Stimulated activated naive CD8-positive, alpha-beta T cell treated with anti-CD3 and anti-CD28 coated beads, Interleukin-15, Interleukin-2, amounts not matched to agents 100 U/mL and 50 U/mL, for 24 hours (primary cell): ENCODE measurements at places on chromosomes 6 and 20.

GRCh38 chr6:40395698-40396076, 191.5 kb downstream of the LRFN2 start:
- DNase-seq = no peak

DNA sequence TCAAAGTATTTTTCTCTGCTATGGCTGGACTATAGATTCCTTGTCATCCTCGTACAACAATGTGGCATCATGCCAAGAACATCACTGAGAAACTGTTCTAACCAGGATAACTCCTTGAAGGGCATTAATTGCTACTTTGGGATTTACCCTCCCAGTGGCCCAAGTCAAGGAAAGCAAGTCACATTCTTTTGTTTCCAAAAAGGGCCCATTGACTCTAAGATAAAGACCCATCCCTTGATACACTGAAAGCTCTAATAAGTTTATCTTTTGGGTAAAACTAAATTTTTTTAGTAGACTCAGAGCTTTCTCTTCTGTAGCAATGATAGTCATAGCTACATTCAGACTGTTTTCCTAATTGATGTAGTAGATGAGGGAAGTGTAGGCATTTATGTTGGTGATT, at the start of gene OR2J3:
Gene OR2J3, plus strand, starts transcription at position 301 of the 400 bp plus-strand sequence. CDS start 3,833 bp downstream, outside the sequence.
- DNase-seq = no peak

DNA sequence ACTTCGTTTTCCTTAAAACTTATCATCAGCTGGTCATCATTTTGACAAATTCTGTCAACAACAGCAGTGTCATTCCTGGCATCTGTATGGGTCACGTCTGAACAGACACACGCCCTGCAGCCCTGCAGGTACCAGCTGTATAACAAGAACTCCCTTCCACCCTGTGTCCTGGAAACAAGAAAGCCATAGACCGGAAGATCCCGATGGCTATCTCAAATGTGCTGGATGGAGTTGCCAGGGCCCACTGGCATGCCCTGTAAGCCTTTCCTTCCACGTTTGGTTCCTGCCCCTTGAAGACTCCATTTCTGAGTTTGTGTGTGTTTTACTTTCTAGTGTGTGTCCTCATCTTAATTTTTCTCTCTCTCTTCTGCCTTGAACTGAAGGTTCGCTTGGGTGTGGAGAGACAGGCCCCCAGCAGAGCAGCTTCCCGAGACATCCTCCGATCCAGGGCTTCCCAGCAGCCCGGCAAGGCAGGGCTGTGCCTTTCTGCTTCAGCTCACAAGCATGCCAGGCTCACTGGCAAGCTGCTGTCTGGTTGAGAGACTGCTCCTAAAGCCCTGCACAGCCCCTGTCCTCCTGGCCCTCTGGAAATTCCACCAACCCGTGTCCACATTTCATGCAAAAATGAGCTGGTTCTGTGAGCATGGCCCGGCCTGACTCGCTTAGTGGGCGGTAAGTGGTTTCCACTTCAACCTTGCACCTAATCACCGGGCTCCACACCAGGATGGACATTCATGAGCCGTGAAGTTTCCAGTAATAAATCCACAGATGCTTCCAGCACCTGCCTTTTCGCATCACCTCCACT, 8.7 kb downstream of the GFRA4 start:
- no peak for DNase-seq

DNA sequence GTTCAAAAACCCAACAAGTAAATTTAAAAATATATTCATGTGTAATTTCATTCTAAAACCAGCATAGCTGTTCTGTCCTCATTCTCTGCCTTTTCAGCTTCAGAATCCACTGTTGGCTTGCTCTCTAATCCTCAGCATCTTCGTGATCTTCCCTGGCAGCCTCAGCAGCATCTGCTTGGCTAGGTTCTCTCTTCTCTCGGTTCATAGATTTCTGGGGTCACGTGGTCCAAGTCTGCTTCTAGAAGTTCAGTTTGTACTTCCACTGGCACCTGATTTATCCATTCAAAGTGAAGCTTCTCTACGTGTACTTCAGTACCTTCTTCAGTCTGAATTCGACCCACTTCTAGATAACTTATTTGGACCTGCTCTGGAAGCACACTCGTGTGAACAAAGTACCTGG, 245.7 kb downstream of the EPM2A start:
- no peak for DNase-seq

DNA sequence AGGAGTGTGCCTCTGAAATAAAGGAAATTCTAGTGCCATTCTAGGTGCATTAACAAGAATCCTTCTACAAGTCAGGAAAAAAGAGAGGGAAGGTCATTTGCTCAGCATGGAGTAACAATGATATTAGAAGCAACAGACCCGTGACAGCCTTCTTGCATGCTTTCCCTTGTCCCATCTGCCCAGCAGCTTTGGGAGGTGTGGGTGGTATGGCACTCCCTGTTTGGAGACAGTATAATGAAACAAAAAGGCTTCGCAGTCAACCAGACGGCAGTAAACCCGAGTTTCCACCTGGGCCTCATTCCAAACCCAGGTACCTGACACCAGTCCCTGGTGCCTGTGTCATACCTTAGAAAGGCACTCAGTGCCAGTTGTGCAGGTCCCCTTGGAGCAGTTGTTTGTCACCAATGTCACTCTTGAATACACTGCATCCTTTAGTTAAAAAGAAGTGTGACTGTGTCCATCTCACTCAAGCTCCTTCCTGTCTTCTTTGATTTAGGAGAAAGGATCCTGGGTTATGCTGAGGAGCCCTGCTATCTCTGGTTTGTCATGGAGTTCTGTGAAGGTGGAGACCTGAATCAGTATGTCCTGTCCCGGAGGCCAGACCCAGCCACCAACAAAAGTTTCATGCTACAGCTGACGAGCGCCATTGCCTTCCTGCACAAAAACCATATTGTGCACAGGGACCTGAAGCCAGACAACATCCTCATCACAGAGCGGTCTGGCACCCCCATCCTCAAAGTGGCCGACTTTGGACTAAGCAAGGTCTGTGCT, 14.7 kb downstream of the STK35 start:
- no peak for DNase-seq

DNA sequence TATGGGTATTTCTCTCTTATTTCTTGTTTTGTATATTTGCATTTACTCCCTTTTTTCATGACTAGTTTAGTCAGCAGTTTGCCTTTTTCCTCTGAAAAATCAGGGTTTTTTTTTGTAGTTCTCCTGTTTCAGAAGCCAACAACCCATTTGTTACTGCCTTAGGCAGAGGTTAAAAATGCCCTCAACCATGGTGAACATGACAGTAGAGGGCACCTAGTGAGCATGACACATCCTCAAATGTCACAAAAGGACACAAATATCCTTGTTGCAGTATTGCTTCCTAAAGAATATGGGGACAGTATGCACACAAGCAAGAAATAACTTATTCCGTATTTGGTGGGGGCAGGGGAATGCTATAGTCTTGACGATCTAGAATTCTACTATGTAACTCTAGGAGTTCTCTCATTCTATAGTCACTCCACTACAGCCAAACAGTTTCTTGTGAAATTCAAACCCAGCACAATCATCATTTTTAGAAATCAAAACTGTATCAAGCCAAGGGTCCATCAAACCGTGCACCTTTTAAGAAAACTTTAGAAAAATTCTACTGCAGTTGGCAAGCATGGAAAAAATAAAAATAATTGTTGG, 47.0 kb downstream of the GOPC start:
- DNase-seq = no peak

DNA sequence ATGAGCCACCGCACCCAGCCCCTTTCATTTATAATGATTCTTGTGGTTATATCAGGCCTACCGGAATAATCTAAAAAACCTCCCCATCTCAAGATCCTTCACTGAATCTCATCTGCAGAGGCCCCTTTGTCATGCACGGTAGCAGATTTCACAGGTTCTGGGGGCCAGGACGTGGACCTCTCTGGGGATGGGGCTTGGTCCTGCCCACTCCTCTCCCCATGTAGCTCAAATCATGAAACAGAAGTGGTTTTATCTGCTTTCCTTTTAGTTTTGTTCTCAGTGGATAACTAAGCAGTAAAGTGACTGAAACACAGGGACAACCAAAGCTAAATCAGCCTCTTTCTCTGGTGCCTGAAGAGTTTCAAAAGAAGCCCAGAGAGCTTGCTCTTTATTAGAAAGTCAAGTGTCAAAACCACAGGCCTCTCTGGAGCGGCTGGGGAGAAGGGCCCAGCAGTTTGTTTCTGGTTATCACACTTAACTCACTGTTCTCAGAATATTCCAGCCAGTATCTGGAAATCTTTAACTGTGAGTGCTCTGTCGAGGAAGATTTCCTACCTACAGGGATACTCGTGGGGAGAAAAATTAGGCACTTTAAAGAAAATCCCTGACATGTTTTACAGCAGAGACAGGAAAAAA, 60.6 kb upstream of the FAM184A start:
- DNase-seq = no peak

GRCh38 chr6:57822896-57823358, 505.5 kb downstream of the PRIM2 start:
- DNase-seq = no peak

- peak; percentile 28 for DNase-seq
Measured at GRCh38 chr20:62668441-62669027, 26.2 kb downstream of the SLCO4A1 start.

- DNase-seq = no peak
Measured at GRCh38 chr6:156985309-156985708, 208.1 kb downstream of the ARID1B start.

- no peak for DNase-seq
Measured at GRCh38 chr6:125273965-125274364, 27.8 kb downstream of the HDDC2 start.

GRCh38 chr20:47586649-47587294, 85.1 kb downstream of the NCOA3 start:
- DNase-seq = no peak

GRCh38 chr20:17825252-17825959, 125.6 kb downstream of the BANF2 start:
- DNase-seq = no peak

- DNase-seq = no peak
Measured at GRCh38 chr6:30775104-30775503, 30.8 kb upstream of the IER3 start.

DNA sequence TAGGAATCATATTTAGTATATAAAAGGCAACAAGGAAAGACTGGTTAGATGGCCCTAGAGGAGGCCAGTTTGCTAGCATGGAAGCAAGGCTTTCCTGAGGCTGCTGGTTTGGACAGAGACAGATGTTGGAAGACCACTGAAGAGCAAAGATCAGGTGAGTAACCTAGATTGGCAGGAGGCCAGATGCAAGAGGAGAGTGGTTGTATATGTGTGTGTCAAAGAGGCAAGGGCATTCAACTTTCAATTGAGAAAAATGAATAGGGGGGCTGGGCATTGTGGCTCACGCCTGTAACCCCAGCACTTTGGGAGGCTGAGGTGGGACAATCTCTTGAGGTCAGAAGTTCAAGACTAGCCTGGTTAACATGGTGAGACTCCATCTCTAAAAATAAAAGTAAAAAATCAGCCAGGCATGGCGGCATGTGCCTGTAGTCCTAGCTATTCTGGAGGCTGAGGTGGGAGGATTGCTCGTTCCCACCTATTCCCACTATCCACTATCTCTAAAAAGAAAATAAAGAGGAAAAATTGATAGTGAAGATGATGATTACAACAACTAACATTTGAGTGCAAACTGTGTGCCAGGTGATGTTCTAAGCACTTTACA, 79.8 kb downstream of the PRDM1 start:
- DNase-seq = no peak
